Head of caudate nucleus (tissue), 42 donors: ENCODE measurements at places on chromosomes 12 and 14.

DNA sequence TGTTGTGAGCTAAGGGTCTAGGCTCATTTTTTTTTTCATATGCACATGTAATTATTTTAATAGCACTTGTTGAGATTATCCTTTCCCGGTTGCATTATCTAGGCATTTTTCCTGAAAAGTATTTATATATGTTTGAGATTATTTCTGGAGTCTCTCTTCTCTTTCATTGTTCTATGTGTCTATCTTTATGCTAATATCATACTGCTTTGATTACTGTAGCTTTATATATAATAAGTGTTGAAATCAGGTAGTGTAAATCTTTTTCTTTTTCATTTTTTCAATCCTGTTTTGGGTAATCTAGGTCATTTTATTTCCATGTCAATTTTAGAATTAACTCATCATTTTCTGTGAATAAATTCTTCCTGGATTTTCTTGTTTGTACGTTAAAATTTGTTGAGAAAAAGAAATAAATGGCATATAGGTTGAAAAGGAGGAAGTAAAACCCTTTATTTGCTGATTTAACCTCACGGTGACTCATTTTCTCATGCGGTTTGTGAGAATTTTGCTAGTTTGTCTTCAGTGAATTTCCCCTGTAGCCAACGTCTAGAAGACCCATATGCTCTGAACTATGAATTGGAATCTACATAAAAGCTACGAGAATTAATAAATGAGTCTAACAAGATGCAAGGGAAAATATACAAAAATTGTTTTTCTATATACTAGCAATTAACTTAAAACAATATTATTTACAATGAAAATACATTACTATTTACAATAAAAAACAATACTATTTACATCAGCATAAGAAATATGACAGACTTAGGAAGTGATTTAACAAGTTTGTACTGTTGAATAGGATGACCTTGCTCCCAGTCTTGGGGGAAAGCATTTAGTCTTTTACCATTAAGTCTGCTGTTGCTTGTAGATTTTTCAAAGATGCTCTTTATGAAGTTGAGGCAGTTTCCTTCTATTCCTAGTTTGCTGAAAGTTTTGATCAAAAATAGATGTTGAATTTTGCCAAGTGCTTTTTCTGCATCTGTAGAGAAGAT, 105.0 kb downstream of the SNAPC1 start:
- no peak for DNase-seq

- no peak for DNase-seq
Measured at GRCh38 chr14:100106250-100107112, 41.3 kb downstream of the EVL start.

DNA sequence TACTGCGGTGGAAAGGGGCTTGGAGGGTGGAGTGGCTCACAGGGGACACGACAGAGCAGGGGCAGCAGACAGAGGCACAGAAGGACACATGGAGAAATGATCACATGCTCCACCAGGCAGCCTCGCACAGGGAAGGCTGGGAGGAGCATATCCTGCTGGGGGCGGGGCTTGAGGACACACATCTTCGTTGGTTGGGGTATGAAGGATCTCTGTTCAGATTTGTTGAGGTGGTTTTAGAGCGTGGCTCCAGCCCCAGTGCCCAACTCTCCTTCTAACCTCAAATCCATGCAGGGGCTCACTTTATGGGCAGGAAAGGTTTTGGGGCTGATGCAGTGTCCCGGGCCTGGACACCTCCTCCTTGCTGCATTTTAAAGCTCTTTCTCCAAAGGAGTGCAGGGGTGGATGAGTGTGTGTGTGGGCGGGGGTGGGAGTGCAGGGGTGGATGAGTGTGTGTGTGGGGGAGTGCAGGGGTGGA, 733 bp upstream of the P3H3 start:
- peak; percentile 93 for DNase-seq

DNA sequence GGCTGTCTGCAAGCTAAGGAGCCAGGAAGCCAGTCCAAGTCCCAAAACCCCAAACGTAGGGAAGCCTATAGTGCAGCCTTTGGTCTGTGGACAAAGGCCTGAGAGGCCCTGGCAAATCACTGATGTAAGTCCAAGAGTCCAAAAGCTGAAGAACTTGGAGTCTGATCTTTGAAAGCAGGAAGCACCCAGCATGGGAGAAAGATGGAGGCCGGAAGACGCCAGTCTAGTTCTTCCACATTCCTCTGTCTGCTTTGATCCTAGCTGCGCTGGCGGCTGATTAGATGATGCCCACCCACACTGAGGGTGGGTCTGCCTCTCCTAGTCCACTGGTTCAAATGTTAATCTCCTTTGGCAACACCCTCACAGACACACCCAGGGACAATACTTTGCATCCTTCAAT, 58.5 kb downstream of the CAPS2 start:
- no peak for DNase-seq

GRCh38 chr14:104328607-104329006, 190.2 kb downstream of the KIF26A start:
- DNase-seq = no peak

- no peak for DNase-seq
Measured at GRCh38 chr14:99128185-99128584, 143.8 kb downstream of the BCL11B start.

- DNase-seq = no peak
Measured at GRCh38 chr12:28517101-28517500, 326.8 kb downstream of the CCDC91 start.

GRCh38 chr14:29805415-29806123, 122.1 kb downstream of the PRKD1 start:
- DNase-seq = peak; percentile 37

- DNase-seq = no peak
Measured at GRCh38 chr14:93676416-93676958, 111.8 kb downstream of the PRIMA1 start.

DNA sequence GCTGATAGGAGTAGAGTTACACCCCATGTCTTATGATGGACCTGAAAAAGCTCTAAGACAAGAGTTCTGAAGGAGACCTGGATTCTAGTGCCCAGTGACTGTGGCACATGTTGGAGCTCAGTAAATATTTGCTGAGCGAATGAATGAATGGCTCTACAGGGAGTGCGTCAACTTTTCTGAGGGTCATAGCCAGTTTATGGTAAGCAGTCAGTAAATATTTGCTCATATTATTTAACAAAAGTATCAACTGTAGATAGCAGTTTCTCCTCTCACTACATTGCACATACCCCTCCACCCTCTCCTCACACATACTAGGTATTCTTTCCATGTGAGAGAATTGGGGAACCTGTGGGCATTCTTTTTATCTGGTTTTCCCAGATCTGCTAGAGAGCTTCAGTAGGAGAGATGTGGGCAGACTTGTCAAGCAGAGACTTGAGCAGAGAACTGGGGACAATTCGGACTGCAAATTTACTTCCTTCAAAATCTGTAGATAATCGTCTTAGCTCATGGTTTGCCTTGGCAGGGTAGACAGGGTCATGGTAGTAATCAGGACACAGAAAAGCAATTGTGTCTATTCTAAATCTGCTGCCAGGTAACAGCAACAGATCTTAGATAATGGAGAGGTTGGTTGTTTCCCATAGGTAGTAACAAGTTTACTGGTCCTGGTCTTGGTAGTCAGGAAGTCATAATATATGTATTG, 5.7 kb downstream of the SLC4A8 start:
- DNase-seq = no peak

DNA sequence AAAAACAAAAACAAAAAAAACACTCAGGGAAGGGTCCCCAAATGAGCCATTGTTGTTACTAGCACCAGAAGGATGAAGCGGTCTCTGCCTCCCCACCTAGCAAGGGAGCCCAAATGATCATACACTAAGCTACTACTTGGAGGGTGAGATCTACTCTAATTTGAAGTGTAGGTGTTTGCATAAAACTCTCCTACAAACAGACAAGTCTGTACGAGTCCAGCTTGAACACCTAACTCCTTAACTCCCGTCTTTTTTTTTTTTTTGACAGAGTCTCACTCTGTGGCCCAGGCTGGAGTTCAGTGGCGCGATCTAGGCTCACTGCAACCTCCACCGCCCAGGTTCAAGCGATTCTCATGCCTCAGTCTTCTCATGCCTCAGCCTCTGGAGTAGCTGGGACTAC, 132.6 kb downstream of the PPM1H start:
- DNase-seq = no peak

- DNase-seq = no peak
Measured at GRCh38 chr12:12979126-12979525, 20.9 kb downstream of the HEBP1 start.

- no peak for DNase-seq
Measured at GRCh38 chr14:101878822-101879528, 85.4 kb upstream of the DYNC1H1 start.

- DNase-seq = no peak
Measured at GRCh38 chr14:101410126-101410525, 151.2 kb upstream of the DIO3 start.

- DNase-seq = no peak
Measured at GRCh38 chr12:15534874-15535273, 212.6 kb downstream of the PTPRO start.

DNA sequence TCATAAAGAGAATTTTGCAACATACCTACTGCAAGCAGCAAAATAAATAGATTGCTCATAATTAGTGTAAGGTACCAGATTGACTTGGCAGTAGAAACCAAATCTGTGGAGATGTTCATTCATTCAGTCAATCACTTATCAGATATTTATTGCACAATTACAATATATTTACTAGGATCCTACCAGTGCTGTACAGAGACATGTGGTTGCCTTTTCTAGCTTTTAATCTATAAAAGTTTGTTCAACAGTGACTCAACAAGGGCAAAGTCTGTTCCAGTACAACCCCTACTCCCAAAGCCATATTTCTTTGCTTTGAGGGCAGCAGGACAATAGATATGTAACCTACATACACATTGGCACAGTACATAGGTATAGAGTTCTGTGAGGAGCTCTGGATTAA, 27.3 kb downstream of the ABCD2 start:
- DNase-seq = no peak

GRCh38 chr14:100402631-100403030, 79.5 kb downstream of the SLC25A47 start:
- no peak for DNase-seq

DNA sequence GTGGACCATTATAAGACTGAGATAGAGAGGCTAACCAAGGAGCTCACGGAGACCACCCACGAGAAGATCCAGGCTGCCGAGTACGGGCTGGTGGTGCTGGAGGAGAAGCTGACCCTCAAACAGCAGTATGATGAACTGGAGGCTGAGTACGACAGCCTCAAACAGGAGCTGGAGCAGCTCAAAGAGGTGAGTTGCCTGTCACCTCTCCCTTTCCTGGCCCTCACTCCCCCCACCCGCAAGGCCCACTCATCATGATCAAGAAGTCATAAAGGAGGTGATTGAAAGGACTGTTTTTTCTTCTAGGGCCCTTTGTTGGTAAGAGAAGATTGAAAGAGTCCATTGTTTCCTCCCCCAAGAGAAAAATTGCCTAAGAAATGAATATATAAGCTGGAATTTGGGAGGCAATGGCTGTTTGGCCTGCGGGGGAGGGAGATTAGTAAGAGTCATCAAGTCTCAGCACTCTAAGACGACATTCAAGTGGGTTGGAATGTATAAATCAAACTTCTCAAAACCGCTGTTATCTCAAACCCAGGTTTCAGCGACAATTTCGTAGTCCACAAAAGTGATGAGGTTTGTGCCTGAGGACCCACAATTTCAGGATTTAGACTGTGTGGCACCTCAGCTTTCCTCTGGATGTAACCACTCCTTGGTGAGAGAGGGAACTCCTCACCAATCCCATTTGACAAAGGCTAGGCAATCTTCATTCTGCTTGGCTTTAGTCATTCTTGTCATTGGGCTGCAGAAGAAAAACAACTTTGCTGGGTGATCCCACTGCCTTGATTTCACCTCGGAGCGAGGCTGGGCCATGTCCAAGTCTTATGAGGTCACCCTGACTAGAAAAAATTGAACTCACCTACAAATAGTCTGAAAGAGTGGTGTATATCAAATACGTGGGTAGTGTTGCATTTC, 966 bp downstream of the BICD1 start:
- peak; percentile 11 for DNase-seq

DNA sequence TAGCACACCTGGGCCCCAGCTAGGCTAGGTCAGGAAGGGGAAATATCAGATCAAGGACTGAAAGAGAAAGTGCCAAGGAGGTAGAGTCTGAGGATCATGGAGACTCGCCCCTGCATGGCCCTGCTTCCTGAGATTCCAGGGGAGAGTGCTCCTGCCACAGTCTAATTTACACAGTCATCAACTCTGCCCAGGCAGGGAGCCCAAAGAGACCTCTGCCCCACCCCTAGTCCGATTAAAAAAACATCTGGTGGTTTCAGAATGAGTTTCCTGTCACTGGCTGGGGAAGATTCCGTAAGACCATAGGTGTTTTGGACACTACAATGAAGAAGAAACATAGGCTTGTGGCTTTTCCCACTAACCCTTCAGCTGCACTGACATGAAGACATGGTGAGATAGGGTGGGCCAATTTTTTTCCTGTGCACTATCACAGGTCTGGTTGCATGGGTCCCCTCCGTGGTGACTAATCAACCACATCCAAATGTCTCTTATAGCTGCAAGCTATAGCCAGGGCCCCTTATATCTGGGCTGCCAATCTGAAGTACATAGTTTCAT, 31.5 kb upstream of the GZMB start:
- no peak for DNase-seq

- no peak for DNase-seq
Measured at GRCh38 chr12:131564845-131565244, 146.0 kb upstream of the SFSWAP start.

DNA sequence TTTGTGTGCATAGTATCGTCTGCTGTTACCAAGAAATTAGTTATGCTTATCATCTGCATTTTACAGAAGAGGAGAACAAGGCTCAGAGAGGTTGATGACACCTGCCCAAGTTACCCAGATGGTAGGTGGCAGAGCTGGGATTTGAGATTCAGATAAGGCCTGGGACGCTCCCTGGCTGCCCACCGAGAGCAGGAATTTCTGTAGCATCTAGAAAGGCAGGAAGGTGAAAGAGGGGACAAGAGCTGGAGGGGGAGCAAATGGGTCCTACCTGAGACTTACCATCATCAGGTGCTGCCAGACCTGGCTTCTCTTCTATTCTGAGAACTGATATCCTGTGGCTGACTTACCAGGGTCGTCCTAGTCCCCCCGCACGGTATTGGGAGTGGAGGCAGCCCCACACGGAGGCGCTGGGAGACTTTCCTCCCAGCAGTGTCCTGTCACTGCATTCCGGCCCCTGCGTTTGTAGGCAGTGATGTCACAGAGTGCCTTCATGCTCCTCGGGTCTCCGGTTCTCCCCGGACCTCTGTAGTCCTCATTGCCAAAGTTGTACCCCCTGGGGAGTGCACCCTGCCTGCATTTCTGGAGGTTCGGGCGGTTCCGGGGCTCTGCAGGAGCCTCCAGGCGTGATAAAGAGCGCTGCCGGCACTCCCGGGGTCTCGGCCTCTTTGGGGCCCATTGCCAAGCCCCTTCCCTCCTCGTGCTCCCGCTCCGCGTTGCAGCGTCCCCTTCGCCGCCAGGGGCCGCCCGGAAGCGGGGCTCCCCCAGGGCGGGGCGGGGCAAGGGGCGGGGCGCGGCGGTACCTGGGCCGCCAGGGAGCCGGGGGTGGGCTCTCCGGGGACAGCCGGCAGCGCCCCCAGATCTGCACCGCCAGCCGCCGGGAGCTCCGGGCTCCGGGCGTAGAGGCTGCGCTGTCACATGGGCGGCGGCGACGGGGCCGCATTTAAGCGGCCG, at the start of gene CABP1:
CABP1 (plus strand) TSS at position 856 of the 951 bp plus-strand sequence; CDS start at position 916, 60 bp downstream.
- no peak for DNase-seq
